ENCODE measurements at places on chromosomes 5 and 9.

DNA sequence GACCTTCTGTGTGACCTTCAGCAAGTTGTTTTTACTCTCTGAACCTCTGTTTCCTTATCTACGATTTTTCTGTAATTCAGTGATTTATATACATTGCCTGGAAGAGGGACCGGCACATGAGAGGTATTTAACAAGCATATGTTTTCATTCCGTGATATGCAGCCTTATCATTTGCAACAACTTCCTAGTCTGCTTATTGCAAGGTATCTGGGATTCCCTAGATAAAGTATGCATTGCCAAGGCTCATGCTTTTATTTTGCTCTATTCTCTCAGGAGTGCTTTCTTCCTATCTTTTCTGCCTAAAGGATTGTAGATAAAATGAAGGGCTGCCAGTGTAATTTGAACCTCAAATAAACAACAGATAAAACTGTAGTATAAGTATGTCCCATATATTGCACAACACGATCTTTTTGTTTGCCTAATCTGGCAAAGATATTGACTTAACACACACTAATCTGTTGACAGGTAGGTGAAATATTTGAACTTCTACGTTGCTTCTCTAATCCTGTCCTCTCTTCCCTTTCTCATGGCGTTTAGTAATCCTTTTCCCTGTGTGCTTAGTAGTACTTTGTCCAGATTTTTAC, 377.2 kb upstream of the TNC start:
- no peak for DNase-seq

GRCh38 chr9:113309204-113309813, 6.1 kb upstream of the RNF183 start:
- no peak for DNase-seq

GRCh38 chr5:164532235-164532900, 1026.9 kb downstream of the MAT2B start:
- no peak for DNase-seq

DNA sequence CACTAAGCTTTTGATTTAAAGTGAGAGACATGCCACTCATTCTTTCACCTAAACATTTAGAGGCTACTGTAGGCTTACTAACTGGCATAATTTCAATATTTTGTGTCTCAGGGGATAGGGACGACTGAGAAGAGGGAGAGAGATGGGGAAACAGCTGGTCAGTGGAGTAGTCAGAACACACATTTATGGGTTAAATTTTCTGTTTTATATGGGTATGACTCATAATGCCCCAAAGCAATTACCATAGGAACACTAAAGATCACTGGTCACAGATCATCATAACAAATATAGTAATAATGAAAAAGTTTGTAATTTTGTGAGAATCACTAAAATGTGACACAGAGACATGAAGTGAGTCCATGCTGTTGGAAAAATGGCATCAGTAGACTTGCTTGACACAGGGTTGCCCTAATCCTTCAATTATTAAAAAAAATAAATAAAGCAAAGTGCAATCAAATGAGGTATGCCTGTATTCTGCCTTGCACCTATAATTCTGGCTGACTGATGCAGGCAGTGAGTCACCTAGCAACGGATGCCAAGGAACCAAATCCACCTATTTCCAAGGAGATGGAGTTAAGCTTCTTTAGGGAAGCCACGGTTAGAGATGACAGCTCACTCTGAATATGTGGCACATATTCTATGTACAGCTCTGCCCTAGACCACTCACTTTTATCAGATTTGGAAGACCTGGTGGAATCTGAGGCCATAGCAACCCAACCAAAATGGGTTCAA, 166.1 kb downstream of the MARCHF11 start:
- DNase-seq, result no peak

DNA sequence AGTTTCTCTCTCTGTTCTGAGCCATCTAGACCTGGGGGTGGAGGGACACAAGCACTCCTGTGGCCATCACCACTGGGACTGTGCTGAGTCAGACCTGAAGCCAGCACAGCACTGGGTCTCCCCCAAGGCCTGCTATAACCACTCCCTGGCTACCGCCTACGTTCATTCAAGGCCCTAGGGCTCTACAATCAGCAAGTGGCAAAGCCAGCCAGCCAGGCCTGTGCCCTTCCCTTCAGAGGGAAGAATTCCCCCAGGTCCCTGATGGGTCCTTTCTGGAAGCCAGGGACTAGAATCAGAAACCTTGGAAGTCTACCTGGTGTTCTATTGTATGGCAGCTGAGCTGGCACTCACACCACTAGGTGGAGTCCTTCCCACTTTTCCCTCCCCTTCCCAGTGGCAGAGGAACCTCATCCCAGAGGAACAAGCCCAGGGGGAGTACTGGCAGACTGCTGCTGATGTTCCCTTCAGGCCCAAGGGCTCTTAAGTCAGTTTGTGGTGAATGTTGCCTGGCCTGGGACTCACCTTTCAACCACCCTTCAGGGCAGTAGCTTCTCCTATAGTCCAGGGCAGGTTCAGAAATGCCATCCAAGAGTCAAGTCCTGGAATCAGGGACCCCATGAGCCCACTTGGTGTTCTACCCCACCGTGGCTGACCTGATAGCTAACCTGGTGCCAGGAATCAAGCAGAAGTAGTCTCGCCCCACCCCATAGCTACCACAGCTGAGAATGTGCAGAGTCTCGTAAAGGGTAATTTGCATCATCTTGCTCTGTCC, 20.0 kb downstream of the JMY start:
- DNase-seq, result no peak

Measured in AG09319 (cell line).